ENCODE measurements at places on chromosomes 11 and 22. TPM values are rescaled to one million over a fixed set of nuclear protein-coding genes. Genes with fewer than 3 reads are reported as not detected.
A peak's percentile ranks its signal among the peaks of the same experiment; 100 is the strongest.

GRCh38 chr11:27452147-27452546, 20.4 kb downstream of the LGR4 start:
- no peak for DNase-seq
- H3K4me3 ChIP-seq = no peak overlapping the region
- H3K4me1 ChIP-seq = peaks cover 63% of the 10 kb centered on the region
- peaks cover 31% of the 10 kb centered on the region for H3K36me3 ChIP-seq

- no peak overlapping the region for H3K4me3 ChIP-seq
- no peak overlapping the region for H3K27ac ChIP-seq
- DNase-seq = no peak
- no peaks in the 10 kb centered on the region for H3K36me3 ChIP-seq
Measured at GRCh38 chr11:65915101-65915820, 3.6 kb downstream of the C11orf68 start.

- H3K27me3 ChIP-seq = no peaks in the 10 kb centered on the region
- H3K36me3 ChIP-seq = peaks cover 51% of the 10 kb centered on the region
- no peak overlapping the region for H3K4me3 ChIP-seq
- H3K27ac ChIP-seq = peak overlapping the region; percentile 22
- peaks cover 6% of the 10 kb centered on the region for H3K4me1 ChIP-seq
Measured at GRCh38 chr11:3022300-3022967, 30.3 kb upstream of the NAP1L4 start.

- H3K27ac ChIP-seq = no peak overlapping the region
- peaks cover 13% of the 10 kb centered on the region for H3K4me1 ChIP-seq
- DNase-seq = no peak
- no peaks in the 10 kb centered on the region for H3K36me3 ChIP-seq
Measured at GRCh38 chr11:86481399-86481798, 106.7 kb downstream of the CCDC81 start.

Gene IGSF22
- 0.52 TPM for total RNA-seq

DNA sequence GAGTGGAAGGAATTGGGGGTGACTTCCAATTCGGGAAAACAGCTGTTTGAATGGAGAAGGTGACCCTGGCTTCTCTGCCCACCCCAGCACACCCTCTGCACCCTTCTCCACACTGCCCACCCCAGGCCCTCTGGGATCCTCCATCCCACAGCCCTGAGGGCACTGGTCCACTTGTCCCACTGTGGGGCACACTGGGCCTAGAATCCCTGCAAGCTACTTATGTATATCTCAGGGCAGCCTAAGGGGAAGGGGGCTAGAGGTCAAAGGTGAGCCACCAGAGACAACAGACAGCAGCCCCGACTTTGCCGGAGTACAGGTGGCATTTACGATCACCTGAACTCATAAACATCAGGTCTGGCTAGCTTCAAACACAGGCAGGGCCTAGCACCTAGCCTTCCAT, 673 bp upstream of the SCUBE2 start:
- no peaks in the 10 kb centered on the region for H3K36me3 ChIP-seq
- no peak overlapping the region for H3K27ac ChIP-seq
- H3K4me1 ChIP-seq = peaks cover 12% of the 10 kb centered on the region
- no peak for DNase-seq

DNA sequence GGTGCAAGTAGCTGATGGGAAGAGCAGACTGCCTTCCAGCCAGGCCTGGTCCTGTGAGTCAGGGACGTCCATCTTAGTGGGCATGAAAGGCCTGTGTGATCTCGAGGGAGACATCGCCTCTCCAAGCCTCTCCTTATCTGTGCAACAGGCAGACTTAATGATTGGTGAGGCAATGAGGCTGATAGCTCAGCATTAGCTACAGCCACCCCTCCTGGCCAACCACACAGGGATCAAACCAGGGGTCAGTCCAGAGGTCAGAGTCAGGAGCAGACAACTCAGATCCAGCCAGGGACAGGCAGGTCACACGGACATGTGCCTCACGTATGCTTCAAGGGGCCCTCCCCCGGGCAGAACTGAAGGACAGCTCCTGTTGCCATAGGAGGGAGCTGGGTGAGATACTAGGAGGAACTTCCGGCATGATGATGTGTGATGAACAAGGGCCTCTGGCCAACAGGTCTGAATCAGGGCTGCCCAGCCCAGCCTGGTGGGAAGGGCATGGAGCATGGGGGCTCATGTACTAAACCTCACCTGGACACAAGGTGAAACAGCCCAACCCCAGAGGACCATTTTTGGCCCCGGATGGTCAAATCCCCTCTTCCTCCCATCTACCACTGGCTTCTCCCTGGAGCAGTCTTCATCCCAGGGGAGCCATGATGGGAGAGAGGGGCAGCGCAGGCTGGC, 2.8 kb upstream of the APOC3 start:
- DNase-seq = no peak
- no peaks in the 10 kb centered on the region for H3K36me3 ChIP-seq
- H3K4me1 ChIP-seq = no peaks in the 10 kb centered on the region
- no peaks in the 10 kb centered on the region for H3K27me3 ChIP-seq

DNA sequence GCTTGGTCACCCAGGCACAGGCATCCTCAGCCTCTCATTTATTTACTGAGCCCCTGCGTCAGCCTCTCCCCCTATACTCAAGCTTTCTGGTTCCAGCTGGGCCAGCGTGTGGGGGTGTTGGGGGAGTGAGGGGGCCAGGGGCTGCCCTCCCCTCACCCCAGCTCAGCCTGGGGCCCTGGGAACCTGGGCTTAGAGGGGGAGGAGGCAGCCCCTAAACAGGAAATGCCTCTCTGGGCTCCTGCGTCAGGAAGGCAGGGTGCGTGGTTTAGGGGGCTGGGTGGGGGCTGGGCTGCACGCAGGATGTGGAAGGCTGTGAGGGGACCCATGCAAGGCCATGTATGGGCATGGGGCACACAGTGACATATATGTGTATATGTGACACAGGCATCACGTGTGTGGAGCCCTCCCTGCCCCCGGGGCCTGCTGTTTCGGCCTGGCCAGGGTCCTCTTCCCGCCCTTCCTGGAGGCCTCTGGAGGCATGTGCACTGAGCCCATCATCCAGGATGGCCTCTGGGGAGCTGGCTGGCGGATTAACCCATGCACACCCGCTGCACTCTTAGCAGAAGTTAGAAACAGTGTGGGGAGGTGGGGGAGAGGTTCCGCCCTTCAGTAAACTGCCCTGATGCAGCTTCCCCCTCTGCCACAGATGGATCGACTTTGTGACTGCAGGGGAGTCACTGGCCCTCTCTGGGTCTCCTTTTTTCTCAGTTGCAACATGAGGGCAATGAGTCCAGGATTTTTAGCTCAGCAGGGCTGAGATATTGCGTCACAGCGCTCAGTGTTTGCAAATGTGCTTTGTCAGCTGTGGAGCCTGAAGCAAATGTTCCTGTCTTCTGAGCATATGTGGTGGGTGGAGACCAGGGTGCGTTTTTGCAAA, 1.1 kb upstream of the CD248 start:
- peaks cover 26% of the 10 kb centered on the region for H3K4me1 ChIP-seq
- peaks cover 22% of the 10 kb centered on the region for H3K27me3 ChIP-seq
- H3K4me3 ChIP-seq = peak overlapping the region; percentile 57
- peak overlapping the region; percentile 96 for H3K27ac ChIP-seq
- peaks cover 20% of the 10 kb centered on the region for H3K36me3 ChIP-seq

DNA sequence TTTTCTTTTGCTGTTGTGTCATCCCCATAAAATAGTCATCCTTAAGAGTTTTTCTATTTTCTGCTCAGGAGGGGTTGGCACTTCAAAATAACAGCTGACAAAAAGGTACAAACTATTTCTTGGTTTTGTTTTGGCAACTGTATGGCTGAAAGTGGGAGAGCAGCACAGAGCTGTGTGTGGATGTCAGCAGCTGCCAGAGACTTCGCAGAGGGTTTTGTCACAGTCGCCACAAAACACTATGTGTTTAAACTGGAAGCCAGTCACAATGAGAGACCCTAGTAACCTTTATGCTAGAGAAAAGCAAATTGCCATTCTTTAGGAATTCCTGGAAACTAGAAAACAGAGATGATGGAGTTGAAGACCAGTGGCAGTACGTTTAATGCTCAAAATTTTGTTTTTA, 189.6 kb upstream of the CCDC90B start:
- no peak for DNase-seq
- no peaks in the 10 kb centered on the region for H3K36me3 ChIP-seq
- no peak overlapping the region for H3K4me3 ChIP-seq

DNA sequence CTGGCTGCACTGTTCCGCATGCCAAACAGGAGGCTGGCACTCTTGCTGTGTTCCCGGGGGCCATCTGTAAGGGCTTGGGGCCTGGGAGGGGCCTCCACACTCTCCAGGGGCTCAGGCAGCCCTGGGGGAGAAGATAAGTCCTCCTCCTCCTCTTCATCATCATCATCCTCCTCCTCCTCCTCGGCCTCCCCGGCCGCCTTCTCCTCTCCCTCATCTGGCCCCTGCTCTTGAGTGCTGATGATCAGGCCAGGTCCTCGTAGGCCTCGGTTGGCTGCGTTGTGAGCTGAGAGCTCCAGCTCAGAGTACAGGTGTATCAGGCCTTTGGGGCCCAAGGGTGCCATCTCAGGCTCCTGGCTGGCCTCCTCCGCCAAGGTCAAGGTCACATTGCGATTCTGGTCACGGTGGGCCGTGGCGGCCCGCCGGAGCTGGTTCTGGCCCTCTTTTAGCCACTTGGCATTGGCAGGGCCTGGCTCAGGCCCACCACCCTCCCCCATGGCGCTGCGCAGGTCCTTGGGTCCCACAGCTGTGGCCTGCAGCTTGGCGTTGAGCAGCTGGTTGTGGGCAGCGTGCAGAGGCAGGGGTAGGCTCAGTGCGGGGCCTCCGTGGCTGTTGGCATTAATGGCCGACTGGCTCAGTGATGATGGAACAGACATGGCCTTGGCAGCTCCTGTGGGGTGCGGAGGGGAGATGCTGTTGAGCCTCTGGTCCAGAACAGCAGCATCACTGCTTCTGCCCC, 8.0 kb downstream of the APBB1 start:
- peaks cover 12% of the 10 kb centered on the region for H3K4me1 ChIP-seq
- DNase-seq = no peak

DNA sequence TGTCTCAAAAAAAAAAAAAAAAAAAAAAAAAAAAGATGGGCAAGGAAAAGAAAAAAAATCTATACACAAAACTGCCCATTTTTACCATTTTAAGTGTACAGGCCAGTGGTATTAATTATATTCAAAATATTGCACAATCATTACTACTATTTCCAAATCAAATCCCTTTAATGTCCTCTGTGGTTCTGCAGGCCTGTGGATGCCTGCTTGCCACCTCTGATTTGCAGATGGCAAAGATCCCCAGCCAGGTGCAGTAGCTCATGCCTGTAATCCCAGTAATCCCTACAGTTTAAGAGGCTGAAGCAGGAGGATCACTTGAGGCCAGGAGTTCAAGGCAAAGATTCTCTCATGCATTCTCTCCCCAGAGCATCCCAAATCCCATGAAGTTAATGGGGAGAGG, 20.2 kb downstream of the RFPL1 start:
- no peak overlapping the region for H3K4me3 ChIP-seq
- H3K27me3 ChIP-seq = no peaks in the 10 kb centered on the region
- no peaks in the 10 kb centered on the region for H3K36me3 ChIP-seq

DNA sequence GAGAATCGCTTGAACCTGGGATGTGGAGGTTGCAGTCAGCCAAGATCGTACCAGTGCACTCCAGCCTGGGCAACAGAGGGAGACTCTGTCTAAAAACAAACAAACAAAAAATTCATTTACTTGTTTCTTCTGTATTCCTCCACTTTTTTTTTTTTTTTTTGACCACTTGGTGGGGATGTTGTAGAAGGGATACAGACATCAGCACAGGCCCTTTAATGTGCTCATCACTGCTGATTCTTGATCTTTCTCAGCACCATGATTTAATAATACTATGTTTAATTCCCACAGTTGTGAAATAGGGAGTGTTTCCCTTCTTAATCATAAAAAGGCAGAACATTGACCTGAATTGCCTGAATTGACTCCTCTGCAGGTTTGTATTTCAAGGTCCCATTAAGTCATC, 4.5 kb downstream of the TTC9C start:
- H3K4me3 ChIP-seq = no peak overlapping the region
- no peak overlapping the region for H3K27ac ChIP-seq
- H3K4me1 ChIP-seq = peaks cover 9% of the 10 kb centered on the region
- peaks cover 27% of the 10 kb centered on the region for H3K36me3 ChIP-seq
- peaks cover under 1% of the 10 kb centered on the region for H3K27me3 ChIP-seq

Gene TSGA10IP
- total RNA-seq = 4.1 TPM

- no peak overlapping the region for H3K4me3 ChIP-seq
- no peak for DNase-seq
- no peaks in the 10 kb centered on the region for H3K36me3 ChIP-seq
- peaks cover 39% of the 10 kb centered on the region for H3K4me1 ChIP-seq
- 0 out of 2 replicates have a peak, but pooled peaks cover 2% of the 10 kb centered on the region for H3K27me3 ChIP-seq
Measured at GRCh38 chr11:31882951-31883392, 71.8 kb upstream of the PAX6 start.
